ENCODE measurements at places on chromosomes 2 and 18. TPM values are rescaled to one million over a fixed set of nuclear protein-coding genes. Genes with fewer than 3 reads are reported as not detected.

Gene SP140
- 0.85 TPM for polyA plus RNA-seq

Gene CD207
- 0.27 TPM for polyA plus RNA-seq

Gene AQP12A
- 0.74 TPM for polyA plus RNA-seq

Gene PRSS56
- 2.2 TPM for polyA plus RNA-seq

Gene NEU4
- polyA plus RNA-seq: 6.7 TPM

Gene RETREG2
- polyA plus RNA-seq: 42.0 TPM

Gene KCNJ3
- polyA plus RNA-seq: 0.79 TPM

Gene SLC39A6
- 28.1 TPM for polyA plus RNA-seq

- DNase-seq: no peak
Observed at GRCh38 chr2:169452080-169452479, 27.2 kb upstream of the BBS5 start.

GRCh38 chr2:71461304-71461671 lies 7.9 kb downstream of the DYSF start:
- no peak for DNase-seq

DNA sequence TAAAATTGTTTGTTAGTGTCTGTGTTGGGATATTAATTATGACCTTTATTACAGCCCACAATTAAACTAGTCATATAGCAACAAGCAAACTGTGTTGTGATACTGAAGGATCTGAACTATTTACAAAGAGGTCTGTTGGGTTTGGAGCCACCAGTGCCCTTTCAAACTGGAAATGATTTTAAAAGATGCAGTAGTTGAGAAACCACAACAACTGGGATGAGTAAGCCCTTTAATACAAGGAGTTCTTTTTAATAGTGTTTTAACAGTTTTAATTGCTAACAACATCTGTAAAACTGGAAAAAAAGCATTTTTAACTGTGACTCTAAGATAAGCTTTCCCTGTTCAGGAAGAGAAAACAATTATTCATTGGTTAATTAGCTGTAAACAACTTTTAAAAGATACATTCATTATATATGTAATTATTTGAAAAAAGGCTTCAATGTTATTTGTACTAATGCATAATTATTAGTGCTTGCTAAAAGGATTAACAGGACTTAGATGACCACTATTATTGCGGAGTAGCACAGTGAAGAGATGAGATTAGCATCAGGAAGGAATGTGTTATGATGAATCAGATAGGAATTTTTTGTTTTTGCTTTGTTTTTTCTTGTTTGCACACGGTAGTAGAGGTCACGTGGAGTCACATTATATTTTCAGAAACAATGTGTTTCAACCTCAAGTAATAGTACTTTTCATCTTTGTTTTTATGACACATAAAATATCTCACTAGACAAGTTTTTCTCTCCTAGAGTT lies 392.7 kb upstream of the FANCL start:
- no peak for DNase-seq

DNA sequence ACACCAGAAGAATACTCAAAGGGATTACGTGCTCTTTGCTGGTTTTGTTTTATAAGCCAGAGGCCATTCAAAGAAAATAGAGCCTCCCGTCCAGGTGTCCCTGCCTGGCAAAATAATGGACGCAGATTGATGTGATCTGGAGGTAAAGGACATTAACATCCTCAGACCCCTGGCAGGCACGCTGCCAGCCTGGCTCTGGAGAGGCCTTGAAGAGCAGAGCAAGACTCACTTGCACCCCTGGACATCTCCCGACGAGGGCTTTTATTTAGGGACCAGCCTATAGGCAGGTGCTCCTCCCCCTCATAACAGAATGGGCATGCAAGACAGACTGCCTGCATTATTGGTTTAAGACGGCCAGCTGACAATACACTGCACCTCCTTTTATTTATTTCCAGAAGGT lies 291.3 kb downstream of the BCL11A start:
- no peak for DNase-seq

DNA sequence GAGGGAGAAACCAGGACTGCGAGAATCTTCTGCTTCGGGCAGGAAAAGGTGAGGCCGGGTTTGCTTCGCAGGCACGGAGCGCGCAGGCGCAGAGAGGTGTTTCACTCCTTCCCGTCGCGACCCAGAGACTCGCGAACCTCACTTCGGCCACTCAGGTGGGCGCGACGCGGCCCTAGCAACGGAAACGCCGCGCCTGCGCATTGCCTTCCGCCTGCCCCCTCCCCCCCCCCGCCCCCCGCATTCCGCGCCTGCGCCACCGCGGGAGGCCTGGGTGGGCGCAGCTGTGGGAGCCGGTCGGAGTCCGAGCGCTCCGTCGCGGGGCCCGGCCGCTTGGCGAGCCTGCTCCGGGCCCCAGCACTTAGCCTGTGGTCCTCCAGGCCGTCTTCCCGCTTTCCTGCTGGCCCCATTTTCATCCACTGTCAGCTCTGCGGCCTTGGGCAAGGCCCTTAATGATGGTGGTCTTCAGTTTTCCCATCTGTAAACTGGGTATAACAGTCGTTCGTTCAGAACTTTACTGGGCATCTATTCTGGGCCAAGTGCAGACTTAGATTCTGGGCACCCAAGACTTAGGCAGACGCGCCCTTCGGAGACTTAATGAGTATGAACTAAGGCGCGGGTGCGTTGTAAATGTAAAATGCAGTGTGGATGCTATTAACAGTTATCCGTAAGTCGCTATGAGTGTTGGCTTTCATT lies 62.1 kb upstream of the ACKR3 start:
- peak; percentile 68 for DNase-seq

DNA sequence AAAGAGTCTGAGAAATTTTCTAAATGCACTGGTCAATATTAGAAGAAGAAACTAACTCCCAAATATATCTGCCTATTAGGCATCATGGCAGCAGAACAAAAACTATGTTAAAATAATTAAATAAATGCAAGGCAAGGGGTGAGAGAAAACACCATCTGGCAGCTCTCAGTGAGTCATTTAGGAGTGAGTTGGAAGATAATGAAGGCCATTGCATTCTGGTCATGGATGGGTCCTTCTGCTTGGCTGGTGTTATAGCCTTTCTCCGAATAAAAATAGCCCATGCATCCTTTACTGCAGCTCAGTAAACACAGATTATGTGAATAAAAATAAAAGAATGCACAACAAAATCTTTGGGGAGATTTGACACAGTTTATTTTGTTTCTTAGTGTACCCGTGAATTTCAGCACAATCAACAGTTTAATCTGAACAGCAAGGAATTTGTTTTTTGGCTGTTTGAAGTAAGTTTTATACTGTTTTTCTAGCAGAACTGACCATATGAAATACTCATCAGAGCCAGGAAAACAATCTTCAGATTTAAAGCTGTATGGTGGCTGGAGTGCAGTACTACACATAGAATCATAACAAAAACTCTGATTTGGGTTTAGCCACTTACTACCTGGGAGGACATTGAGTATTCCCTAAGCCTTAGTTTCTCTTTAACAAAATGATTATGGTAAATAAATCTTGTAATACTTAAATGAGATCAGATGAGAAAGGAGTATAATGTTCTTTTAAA lies 225.1 kb upstream of the ITGA4 start:
- DNase-seq: no peak

- DNase-seq: no peak
Observed at GRCh38 chr18:49273241-49273880, 187.1 kb downstream of the DYM start.

DNA sequence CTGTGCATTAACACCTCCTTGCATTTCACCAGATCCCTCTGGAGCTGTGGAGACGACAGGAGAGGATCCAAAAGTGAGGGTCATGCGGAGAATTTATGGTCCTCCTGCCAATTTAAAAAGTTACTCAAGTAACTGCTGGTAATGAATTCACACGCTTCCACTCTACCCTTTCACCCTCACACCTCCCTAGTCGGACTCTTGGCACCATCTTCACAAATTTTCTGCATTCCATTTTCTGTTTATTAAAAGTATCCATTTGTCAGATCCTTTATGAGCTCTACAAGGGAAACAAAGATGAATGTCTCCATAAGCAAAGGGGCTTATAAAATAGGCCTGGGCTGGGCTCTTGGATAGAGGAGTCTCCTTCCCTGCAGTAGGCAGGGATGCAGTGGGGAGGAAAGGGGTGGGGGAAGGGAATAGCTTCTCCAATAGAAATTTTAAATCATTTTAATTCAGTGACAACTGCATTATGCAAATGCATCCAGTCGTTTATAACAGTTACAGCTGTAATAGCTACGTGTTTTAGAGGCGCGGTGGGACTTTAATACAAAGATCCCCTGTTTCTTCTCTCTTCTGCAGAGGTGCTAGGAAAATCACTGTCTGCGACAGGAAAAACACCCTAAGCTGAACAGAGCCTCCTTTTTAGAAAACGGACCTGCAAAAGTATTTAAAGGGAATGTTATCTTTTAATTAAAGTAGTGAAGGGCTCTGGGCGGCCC lies 132.2 kb downstream of the EPHA4 start:
- DNase-seq: no peak

DNA sequence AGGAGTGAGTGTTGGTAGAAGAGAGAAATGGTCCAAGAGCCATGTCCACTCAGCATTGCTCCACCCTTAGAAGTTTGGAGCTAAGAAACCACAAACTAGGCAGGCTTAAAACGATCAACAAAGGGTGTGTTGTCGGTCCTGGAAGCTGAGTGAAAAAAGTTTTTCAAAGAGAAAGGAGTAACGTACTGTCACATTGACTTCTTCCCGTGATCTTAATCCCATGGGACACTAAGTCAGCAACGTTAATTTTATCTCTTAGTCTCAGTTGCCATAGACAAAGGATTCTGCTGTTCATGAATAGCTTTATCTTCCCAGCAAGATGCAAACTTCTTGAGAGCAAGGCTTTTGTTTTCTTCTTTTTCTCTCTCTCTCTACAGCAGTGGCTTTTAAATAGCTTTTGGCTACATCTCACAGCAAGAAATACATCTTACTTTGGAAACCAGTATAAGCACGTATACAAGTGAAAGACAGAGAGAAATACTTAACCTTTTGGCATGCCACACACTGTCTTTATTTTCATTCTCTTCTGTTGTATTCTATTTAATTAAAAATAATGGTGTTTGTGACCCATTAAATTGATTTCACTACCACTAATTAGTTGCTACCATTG lies 377.4 kb downstream of the TGIF1 start:
- no peak for DNase-seq

GRCh38 chr2:240234503-240234951 lies 94.1 kb upstream of the OTOS start:
- DNase-seq: no peak

DNA sequence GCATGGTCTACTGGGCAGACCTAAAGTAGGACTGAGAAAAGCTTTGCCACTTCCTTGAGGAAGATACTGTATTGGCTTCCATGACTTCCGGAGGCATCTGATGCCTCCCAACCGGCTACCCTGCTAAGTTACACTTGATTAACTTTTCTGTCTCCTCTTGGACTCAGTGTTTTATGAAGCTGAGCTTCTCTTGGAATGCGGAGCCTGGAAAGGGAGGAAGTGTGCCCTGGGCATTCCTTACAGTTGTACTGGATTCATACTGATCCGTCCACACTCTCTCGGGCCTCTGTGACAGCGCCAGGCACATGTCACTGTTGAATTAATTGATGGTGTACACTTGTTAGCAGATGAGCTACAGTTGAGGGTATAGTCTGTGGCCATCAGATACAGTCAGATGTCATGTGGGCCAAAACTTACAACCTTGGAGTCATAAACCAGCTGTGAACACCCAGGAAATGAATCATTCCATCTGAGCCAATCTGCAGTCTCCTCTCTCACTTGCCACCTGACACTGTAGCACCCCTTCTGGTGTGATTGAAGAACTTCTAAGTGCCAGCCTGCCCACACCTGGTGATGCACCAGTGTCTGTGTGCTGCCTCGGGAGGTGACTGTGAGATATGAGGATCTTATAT lies 122.5 kb downstream of the FHOD3 start:
- DNase-seq: no peak

DNA sequence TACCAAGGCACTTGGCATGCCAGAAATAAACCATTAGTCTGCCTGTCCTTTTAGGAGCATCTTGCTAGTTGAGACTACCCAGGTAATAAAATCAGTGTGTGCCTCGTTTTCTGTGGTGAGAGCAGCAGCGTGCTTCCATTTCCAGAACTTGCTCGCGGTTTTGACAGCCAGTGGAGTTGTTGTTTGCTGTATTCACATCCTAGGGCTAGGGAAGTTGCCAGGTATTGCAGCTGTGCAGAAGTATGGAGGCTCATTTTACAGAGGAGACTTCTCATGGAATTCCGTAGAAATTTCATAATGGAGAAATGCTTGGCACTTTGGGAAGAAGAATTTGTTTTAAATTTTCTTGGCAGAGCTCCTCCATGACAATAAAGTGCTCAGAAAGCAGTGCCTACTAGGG lies 1355.1 kb upstream of the ZEB2 start:
- peak; percentile 70 for DNase-seq

GRCh38 chr2:120984452-120985173 lies 248.9 kb downstream of the GLI2 start:
- no peak for DNase-seq

DNA sequence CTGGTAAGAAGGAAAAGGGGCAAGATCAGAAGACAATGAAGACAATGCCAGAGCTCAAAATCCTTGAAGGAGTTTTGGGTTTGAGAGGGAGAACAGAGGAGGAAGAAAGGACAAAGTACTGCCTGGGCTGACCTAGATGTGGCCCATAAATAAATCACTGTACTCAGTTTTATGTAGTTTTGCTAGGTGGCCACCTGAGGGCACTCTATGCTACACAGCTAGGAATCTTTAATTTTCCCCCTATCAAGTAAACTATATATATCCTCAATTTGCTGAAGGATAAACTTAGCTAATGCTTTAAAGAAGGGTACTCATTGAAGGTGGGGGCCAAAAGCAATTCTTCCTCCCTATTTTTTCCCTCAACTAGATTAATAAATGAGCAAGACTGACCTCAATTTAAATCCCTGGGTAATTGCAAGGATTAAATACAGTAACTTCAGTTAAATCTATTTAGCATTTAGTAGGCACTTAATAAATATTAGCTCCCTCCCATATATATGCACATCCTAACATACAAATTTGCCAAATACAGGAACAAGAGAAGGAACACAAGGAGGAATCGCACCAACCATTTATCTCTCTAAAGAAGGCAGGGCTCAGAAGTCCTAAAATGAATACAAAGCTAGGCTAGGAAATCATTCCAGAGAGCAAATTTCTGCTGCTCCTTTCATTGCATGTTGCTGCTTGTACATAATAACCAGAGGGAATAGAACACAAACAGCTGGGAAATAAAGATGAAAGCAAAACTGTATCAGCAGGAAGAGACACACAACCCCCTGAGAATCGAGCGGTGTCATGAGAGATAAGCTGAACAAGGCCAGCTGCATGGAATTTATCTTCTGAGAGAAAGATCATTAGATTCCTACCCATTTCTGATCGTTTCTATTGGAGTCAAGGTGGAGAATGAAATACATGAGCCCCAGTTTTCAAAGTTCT lies 540.1 kb downstream of the NRXN1 start:
- peak; percentile 26 for DNase-seq

- DNase-seq: no peak
Observed at GRCh38 chr2:37766106-37766505, 94.7 kb upstream of the CDC42EP3 start.

GRCh38 chr18:44920441-44920840 lies 239.8 kb downstream of the SETBP1 start:
- no peak for DNase-seq

- no peak for DNase-seq
Observed at GRCh38 chr18:33673689-33674088, 95.7 kb downstream of the ASXL3 start.

DNA sequence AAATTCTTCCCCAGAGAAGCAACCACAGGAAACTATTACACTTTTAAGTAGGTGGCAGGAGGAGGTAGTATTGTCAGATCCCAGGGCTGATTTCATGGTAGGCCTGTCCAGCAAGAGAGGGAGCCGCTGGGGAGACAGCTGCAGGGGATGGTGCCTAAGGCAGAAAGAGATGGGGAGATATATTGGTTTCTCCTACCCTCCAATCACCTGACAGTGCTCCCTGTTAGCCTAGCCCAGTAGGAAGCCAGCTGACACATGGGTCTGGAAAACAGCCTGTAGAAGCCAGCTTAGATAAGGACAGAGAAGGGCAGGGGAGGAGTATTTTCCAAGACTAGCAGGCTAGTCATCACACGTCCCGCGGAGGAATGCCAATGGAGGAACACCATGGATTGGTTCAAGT lies 8.2 kb upstream of the SPOPL start:
- no peak for DNase-seq

Data from hindlimb muscle (tissue), 1 donor.